PC-3 (cell line): ENCODE measurements at places on chromosomes 6 and 20.

DNA sequence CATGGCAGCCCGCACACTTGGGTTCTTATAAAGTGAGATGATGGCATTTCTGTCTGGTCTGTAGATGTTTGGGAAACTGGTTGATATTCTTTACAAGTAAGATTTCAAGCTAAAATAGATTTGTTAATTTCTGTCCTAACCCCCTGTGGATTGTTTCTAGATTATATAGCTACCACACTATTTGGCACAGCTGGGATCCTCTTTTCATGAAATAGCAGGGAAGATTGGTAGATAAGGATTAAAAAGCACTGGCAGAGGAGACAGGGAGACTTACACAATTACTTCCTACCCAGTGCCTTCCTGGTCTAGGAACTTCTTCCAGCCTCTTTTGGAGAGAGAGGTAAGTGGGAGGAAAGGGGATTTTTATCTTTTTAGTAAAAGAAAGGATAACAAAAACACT lies 13.2 kb upstream of the ATXN1 start:
- H3K36me3 ChIP-seq: no peaks in the 10 kb centered on the region
- DNase-seq: no peak
- H3K4me1 ChIP-seq: peaks cover 19% of the 10 kb centered on the region
- H3K4me3 ChIP-seq: no peak overlapping the region
- no peaks in the 10 kb centered on the region for H3K27me3 ChIP-seq
- no peak overlapping the region for H3K27ac ChIP-seq

GRCh38 chr20:44756011-44756688 lies 10.5 kb downstream of the KCNK15 start:
- no peaks in the 10 kb centered on the region for H3K36me3 ChIP-seq
- H3K4me3 ChIP-seq: no peak overlapping the region
- H3K27me3 ChIP-seq: peaks cover 23% of the 10 kb centered on the region
- no peak overlapping the region for H3K27ac ChIP-seq
- H3K4me1 ChIP-seq: no peaks in the 10 kb centered on the region

- H3K4me1 ChIP-seq: no peaks in the 10 kb centered on the region
- no peaks in the 10 kb centered on the region; the same call in 1 of the 2 replicates for H3K36me3 ChIP-seq
- no peak overlapping the region for H3K27ac ChIP-seq
- no peak overlapping the region for H3K4me3 ChIP-seq
- no peak for DNase-seq
Observed at GRCh38 chr6:143107911-143108761, 47.4 kb downstream of the AIG1 start.

- H3K27ac ChIP-seq: no peak overlapping the region
- no peaks in the 10 kb centered on the region for H3K36me3 ChIP-seq
- no peak for DNase-seq
- H3K4me1 ChIP-seq: no peaks in the 10 kb centered on the region
Observed at GRCh38 chr6:41298785-41299502, 12.5 kb upstream of the TREM1 start.

DNA sequence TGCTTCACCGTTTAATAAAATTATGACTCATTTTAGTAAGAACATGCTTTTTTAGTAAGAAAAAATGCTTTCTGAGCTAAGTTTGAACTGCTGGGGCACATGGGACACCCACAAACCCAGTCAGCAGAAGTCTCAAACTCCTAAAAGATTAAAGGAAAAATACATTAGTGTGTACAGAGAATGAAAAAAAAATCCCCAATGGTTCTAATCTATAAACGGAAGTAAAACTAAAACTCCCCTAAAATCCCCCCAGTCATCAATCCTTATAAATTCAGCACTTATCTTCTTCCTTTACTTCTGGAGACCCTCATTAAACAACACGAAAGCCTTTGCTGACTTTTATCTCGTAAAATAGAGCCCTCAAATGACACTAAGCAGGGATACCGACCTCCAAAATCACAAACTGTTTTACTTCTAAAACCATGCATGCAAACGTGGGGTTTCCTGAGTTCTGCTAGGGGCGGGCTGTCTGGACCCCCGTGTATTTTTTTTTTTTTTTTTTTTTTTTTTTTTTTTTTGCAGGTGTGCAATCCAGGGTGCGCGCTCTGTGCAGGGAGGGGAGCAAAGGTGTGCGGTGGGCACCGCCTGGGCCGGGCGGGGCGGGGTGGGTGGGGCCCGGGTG lies 1.1 kb upstream of the MYB start:
- H3K4me3 ChIP-seq: peak overlapping the region; percentile 70; the same call in 1 of the 2 replicates
- no peaks in the 10 kb centered on the region for H3K4me1 ChIP-seq
- no peak overlapping the region for H3K27ac ChIP-seq
- no peaks in the 10 kb centered on the region for H3K36me3 ChIP-seq
- no peaks in the 10 kb centered on the region for H3K27me3 ChIP-seq
